ENCODE measurements at places on chromosomes 12 and 14.

DNA sequence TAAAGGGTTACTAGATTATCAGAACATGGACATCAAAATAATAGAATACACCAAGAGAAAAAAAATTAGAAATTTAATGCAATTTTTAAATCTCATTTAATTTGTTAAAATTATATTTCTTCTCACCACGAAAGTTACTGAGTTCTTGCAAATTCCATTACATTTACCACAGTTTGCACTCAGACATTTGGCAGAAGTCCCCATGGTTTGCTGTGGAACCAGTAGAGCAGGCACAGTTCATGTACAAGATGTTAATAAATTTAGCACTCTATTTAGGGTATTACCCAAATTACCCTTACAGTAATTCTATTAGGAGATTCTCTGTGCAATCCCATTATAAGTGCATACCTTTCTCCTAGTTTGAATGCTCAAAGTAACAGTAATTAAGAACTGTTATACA is 9.7 kb downstream of the SCN8A start:
- no peak for DNase-seq

DNA sequence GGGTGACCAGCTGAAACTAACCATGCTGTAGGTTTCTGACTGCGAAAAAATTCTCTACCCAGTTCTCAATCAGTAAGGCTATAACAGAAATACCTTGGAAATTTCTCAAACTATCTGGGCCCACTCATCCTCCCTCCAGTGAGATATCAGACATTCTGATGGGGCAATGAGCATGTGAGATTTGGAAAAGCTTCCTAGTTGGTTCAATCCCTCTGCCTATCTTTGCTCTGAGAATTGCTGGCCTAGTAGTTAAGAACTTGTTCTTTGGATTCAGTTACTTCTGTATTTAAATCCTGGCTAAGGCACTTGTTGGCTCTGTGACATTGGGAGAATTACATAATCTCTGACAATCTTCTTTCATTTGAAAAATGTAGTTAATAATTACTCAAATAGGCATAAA is 119.4 kb downstream of the SLC15A5 start:
- DNase-seq = no peak

- no peak for DNase-seq
Observed at GRCh38 chr14:64118892-64119291, 175.3 kb downstream of the ESR2 start.

- DNase-seq = no peak
Observed at GRCh38 chr12:106911581-106911980, 44.1 kb upstream of the TMEM263 start.

DNA sequence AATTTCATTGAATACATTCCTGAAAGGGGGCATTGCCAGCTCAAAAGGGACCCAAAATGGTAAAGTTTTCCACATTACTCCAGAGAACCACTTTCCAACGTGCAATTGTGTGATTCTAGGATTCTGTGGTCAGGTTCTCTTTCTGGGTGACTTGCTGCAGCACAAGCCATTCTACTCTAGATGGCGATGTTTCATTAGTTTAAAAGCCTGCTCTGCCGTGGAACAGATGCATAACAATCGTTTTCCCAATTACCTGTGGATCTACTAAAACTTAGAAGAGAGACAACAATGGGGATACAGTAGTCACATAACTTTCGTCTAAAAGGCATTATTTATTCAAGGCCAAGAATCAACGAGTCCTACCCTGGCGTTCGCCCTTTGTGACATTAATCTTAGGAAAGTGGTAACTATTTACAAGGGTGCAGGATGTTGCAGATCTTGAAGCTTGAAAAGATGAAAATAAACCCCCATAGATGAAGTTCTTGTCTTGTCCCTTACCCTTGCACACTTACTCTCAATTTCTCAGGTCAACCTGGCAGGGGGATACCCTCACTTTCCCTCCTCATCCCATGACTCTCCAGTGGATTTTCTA is 400.9 kb downstream of the SNAPC1 start:
- no peak for DNase-seq

DNA sequence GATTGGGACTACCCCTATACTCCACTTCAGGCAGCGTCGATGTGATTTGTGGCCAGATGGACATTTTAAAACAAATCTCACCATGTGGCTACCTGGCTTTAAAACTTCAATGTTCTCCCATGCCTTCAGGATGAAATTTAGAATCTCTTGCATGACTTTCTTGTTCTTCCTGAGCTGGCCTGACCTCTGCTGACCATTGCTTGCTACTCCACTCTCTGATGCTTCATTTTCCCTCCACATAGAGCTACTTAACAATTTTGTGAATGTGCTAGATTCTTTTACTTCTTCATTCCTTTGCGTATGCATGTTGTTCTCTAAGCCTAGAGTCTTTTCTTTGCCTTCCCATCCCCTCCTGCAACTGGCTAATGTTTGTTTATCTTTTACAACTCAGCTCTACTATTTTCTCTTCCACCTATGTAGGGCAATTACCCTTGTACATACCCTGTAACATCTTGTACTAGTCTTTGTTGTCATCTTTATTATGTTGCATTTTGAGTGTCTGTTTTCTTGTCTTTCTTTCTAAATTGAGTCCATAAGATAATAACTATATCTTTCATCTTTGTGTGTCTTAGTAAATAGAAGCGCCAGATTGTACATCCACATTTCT is 41.2 kb downstream of the YLPM1 start:
- no peak for DNase-seq

- DNase-seq = peak; percentile 85
Observed at GRCh38 chr14:23056145-23056955, 970 bp downstream of the CDH24 start.

- no peak for DNase-seq
Observed at GRCh38 chr14:88168498-88169165, 154.4 kb downstream of the KCNK10 start.

DNA sequence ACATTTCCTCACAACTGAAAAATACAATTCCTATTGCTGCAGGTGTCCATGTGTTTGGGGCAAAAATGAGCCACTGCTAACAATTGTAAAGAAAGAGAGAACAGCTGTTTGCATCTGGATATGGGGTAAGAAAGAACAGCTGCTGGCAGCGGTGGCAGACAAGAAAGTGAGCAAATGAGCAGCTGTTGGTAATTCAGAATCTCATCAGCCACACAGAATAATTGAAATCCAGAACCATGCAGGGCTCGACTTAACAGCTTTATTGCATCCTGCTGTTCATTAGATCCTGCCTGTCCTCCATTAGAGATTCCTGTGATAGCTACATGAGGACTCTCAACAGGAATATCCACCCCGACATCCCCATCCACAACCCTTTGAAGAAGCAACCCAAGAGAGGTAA is 62.5 kb upstream of the TSPAN8 start:
- no peak for DNase-seq

DNA sequence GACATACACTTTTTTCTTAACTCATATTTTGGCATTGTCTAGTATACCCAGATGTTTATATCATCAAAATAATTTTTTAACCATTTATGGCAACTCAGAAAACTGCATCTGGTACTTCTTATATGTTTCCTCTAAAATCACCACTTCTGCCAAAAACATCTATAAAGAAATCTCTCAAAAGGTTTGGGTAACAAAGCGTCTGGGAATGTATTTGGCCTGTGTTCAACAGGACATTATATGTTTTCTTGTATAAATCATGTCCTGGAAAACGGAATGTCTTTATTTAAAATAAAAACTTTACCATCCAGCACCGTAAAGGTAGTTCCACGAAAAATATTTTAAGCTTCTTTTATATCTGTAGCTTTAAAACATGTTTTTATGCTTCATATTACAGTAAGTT is 36.1 kb upstream of the FBLN5 start:
- DNase-seq = no peak

GRCh38 chr12:12353807-12354206 is 3.1 kb upstream of the BORCS5 start:
- DNase-seq = no peak

DNA sequence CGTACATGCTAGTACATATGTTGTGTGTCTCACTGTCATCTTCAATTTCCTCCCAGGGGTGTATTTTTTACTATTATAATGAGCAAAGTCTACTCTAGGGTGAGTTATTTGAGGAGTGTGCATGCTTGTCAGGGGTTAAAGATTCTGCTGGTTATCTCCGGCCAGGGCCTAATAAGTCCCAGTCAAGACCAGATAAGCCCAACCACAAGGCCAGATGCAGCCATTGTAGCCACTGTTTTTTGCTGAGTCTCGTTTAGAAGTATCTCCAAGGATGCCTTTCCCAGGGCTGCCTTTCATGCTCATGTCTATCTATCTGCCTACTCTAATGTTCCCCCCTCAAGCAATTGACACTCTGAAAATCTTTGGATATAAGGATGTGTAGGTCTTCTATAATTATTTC is 300.5 kb downstream of the IPO8 start:
- DNase-seq = no peak

DNA sequence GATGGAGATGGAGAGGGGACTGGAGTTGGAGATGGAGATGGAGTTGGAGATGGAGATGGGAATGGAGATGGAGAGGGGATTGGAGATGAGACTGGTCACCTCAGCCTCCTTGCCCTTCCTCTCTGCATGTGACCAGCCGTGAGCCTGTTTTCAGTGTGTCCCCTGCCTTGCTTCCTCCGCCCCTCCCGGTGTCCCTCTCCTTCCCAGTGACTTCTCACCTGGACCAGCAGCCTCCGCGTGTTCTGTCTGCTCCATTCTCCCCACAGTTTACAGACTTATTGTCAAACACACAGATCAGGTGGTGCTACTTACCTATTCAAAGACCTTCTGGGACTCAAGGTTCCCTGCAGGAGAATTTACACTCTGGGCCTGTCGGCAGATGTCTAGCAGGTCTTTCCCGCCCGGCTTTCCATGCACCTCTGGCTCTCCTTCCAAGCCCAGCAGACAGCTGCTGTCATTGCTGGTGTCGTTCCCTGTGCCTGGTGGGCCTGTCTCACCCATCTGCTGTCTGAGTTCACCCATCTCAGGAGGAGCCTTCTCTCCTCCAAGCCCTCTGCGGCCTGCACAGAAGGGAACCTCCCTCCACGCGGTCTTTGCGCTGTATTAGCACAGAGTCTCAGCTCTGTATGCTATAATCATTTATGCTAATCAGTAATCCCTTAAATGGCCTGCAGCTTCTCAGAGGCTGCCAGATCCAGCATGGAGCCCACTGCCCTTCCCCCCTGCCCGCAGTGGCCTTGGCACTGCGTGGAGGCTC is 62.1 kb downstream of the ADGRD1 start:
- DNase-seq = peak; percentile 28

DNA sequence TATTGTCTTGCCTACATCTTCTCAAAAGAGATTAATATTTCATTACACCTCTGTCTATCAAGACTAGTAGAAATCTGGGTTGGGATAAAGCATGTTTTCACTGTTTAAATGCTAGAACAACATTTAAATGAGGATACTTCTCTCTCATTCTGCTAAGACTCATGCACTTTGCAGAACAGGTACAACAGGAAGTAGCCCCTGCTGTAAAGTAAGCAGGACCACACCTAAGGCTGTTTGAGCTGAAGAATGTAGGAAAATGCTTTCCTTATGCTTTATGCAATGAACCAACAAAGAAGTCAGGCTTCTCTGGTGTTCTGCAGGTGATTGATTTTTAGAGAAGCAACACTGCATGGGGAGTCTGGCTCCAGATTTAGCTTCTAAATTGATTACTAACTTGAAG is 89.4 kb downstream of the PAX9 start:
- no peak for DNase-seq

GRCh38 chr12:46559311-46559710 is 186.7 kb upstream of the SLC38A2 start:
- DNase-seq = no peak

DNA sequence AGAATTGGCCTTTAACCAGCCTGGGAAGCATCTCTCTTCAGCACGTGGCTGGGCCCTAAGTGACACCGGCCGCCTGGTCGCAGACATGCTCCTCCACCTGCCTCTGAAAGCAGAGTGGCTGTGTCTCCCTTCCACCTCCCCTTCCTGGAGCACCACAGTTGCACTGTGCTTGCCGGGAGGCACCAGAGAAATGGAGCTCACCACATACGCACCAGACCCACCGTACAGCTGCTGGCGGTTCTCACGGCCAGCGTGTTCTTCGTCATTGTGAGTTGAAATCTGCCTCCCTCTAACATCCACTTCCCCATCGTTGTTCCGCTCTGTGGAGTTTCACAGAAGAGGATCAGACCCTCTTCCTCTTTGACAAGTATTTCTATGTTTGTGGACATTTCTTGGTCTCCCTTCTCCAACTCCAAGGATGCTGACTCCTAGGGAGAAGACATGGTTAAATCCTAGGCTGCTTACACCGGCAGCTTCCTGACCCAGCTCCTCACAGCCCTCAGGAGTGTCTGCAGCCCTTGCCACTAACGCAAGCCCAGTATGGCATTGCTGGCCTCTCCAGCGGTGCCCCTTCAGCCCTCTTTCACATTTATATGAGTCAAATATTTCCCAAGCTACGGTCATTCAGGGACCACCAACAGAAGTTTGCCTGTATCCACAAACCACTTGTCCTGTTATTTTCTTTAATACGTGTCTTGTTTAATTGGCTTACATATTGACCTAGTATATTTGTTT is 11.5 kb upstream of the KRT5 start:
- no peak for DNase-seq

- DNase-seq = no peak
Observed at GRCh38 chr12:60977966-60978365, 1282.2 kb upstream of the USP15 start.

DNA sequence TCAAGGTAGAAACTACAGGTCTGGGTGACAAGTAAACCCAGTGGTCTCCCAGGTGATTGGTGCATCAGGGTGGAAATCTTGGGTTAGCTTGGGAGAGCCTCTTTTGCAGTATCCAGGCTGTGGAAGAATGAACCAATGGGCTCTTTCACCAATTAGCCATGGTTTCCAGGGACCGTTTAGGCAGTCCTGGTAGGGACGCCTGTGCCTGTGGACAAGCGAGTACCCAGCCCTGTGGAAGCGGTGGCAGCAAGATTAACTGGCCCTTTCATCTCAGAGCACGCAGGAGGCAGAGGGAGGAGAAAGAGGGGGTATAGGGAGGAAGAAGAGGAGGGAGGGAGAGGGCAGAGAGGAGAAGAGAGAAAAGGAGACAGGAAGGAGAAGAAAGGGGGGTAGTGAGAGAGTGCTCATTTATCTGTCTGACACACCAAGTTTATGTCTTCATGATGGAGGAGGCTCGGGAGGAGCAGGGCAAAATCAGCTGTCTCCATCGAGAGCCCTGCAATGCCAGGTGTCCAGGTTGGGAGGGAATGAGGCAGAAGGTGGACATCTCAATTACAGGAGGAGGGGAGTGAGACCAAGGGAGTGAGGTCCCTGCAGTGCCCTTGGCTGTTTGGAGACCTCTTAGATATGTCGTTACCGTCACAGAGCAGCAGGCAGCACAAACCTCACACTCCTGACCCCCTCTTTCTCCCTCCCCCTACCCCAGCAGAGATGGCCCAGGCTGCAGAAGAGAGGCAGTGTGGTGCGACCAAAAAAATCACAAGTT is 4.6 kb upstream of the ZDHHC22 start:
- DNase-seq = peak; percentile 20
